ENCODE measurements at places on chromosomes 1 and 21. TPM values are rescaled to one million over a fixed set of nuclear protein-coding genes. Genes with fewer than 3 reads are reported as not detected.

The ITGB2 gene
- under 0.01 TPM for total RNA-seq

The C8B gene
- total RNA-seq = not detected

The MPL gene
- not detected for total RNA-seq

The DNASE2B gene
- not detected for total RNA-seq

The KCNJ15 gene
- total RNA-seq = 0.32 TPM

The RCC2 gene
- 94.2 TPM for total RNA-seq

The SOX13 gene
- 27.7 TPM for total RNA-seq

The IGSF3 gene
- 0.97 TPM for total RNA-seq

The ACTL8 gene
- total RNA-seq = under 0.01 TPM

The GBP2 gene
- total RNA-seq = 57.6 TPM

The SLC1A7 gene
- total RNA-seq = not detected

The CLCA4 gene
- not detected for total RNA-seq

The FAM229A gene
- 0.61 TPM for total RNA-seq

The HAO2 gene
- not detected for total RNA-seq

The CHI3L2 gene
- total RNA-seq = not detected

The LCE1F gene
- not detected for total RNA-seq

The LENEP gene
- not detected for total RNA-seq

The SYT6 gene
- not detected for total RNA-seq

The VSIG8 gene
- total RNA-seq = under 0.01 TPM

The GPN2 gene
- total RNA-seq = 6.7 TPM

The DCST1 gene
- total RNA-seq = not detected

The FAM177B gene
- not detected for total RNA-seq

The CFAP45 gene
- 1.9 TPM for total RNA-seq

The CENPF gene
- total RNA-seq = 52.4 TPM

The UQCRHL gene
- total RNA-seq = 2.9 TPM

The TMEM81 gene
- total RNA-seq = 0.97 TPM

The CLDN17 gene
- total RNA-seq = not detected

The S100A7 gene
- not detected for total RNA-seq

The CD53 gene
- total RNA-seq = 0.97 TPM

The LHX8 gene
- not detected for total RNA-seq

The SPRR3 gene
- total RNA-seq = not detected

The RNF115 gene
- 12.3 TPM for total RNA-seq

The FCAMR gene
- not detected for total RNA-seq

The CSF3R gene
- not detected for total RNA-seq

The AKR7A3 gene
- total RNA-seq = 0.30 TPM

The CD1E gene
- total RNA-seq = not detected

The SAMD13 gene
- total RNA-seq = 3.6 TPM

The VASH2 gene
- 0.30 TPM for total RNA-seq

The SYCP1 gene
- not detected for total RNA-seq

The PPIAL4G gene
- not detected for total RNA-seq

The TSPAN2 gene
- 3.6 TPM for total RNA-seq

The TRIM45 gene
- total RNA-seq = 3.2 TPM

The LAD1 gene
- not detected for total RNA-seq

The TRIM63 gene
- total RNA-seq = not detected

The ANGPTL1 gene
- total RNA-seq = 3.8 TPM

The LCE1C gene
- total RNA-seq = not detected
